ENCODE measurements at places on chromosomes 6 and 20.
A peak's percentile ranks its signal among the peaks of the same experiment; 100 is the strongest.

DNA sequence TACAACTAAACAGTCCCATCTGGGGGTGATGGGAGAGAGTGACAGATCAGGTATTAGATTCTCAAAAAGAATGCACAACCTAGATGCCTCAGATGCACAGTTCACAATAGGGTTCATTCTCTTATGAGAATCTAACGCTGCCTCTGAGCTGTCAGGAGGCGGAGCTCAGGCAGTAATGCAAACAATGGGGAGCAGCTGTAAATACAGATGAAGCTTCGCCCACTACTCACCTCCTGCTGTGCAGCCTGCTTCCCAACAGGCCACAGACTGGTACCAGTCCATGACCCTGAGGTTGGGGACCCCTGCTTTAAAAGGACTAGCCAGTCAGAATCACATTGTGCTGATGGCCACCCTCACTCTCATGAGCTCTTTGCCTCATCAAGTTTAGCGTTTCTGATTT, 247.0 kb upstream of the KCNQ5 start:
- DNase-seq = no peak

- DNase-seq = no peak
These were observed 51.2 kb downstream of the BMP6 start for GRCh38 chr6:7777074-7777473.

GRCh38 chr6:13304580-13305260, 23.6 kb downstream of the TBC1D7 start:
- DNase-seq = no peak

DNA sequence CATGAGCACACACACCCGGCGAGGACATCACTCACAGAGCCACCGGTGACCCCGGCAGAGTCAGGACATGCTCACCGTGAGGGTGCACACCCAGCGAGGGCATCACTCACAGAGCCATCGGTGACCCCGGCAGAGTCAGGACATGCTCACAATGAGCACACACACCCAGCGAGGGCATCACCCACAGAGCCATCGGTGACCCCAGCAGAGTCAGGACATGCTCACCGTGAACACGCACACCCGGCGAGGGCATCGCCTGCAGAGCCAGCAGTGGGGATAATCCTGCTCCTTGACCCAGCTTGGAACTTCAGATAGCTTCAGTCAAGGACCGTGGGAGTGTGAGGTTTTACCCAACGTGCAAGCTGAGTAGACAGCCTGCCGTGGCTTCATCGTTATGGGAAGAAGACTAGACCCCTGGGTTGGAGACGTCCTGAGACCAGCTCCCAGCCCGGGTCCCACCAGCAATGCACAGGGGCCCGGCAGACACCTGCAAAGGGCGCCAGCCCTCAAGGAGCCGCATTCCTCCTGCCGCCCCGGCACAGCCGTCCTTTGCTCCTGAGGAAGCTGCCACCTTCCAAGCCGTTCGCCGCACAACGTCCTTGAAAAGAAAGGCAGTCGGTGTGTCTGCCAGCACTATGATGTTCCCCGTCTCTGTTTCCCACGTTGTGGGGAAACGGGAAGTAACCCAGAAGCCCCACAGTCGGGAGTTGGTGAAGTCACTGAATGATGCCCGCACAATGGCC, 192.3 kb downstream of the DLL1 start:
- DNase-seq = no peak

GRCh38 chr6:20575704-20576451, 41.6 kb downstream of the CDKAL1 start:
- peak; percentile 48 for DNase-seq

- DNase-seq = no peak
These were observed 236.5 kb downstream of the HACE1 start for GRCh38 chr6:104623052-104623690.

GRCh38 chr6:123171341-123172115, 175.5 kb downstream of the CLVS2 start:
- DNase-seq = no peak

DNA sequence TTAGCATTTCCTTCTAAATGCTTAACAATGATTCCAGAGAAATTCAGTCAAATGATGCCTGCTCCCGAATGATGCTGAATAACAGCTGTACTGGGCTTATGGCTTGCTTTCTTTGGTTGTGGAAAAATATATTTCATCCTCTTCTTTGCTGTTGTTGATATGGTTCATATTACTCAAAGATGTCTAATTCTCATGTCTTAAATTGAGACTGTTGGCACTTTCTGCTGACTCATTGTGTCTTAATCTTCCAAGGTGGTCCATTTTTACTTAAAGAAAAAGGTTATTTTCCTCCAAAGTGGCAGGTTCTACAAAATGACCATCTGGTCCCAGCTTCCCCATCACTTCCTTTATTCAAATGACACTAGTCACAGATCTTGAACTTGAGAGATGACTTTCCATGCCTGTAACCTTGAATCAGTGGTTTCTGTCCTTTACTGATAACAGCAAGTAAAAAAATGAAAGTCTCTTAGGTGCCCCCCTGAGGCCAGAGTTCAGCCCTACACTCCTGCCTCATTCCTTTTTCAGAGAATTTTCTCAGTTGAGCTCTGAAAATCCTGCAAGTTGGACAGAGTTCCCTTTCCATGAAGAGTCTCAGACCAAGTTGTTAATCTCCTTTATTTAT, 6.9 kb downstream of the SNAP25 start:
- peak; percentile 44 for DNase-seq

DNA sequence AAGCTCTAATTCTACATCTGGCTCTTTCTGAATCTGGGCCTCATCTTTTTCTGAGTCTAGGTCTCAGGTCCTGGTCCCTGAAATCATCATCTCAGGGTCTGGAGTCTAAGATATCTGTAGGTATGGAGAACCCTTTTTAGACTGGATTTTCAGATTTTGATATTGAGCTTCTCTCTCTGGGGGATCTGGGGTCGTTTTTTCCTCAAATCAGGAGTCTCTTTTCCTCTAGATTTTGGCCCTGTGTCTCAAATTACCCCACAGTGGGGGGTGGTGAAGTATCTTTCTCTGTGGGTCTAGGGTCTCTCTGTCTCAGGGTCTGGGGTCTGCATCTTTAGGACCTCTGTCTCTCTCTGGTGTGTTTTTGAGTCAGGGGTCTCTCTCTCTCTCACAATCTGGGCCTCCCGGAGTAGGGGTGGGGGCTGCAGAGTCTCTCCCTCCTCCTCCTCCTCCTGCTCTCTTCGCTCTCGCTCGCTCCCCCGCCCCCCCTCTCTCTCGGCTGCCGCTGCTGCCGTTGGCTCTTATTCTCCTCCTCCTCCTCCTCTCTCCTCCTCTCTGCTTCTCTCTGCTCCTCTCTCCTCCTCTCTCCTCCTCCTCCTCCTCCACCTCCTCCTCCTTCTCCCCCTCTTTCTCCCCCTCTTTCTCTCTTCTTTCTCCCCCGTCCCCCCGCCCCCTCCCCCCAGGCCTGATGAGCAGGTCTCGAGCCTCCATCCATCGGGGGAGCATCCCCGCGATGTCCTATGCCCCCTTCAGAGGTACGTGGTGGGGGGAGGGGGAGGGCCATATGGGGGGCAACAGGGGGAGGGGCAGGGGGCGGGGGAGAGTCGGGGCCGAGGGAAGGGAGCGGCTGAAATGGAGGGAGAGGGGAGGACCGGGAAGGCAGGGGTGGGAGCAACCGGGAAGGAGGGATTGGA, at the start of gene SYNGAP1:
Gene SYNGAP1, plus strand, starts transcription at position 486 of the 911 bp plus-strand sequence. Its CDS starts 200 bp downstream, at position 686.
- peak; percentile 29 for DNase-seq

- DNase-seq = no peak
These were observed 53.6 kb upstream of the SIRPA start for GRCh38 chr20:1841554-1842140.

Data from NCI-H524 treated with DMSO at 0.1 percent for 48 hours (cell line).